ENCODE measurements at places on chromosomes 16 and 17. TPM values are rescaled to one million over a fixed set of nuclear protein-coding genes. Genes with fewer than 3 reads are reported as not detected.
A peak's percentile ranks its signal among the peaks of the same experiment; 100 is the strongest.

DNA sequence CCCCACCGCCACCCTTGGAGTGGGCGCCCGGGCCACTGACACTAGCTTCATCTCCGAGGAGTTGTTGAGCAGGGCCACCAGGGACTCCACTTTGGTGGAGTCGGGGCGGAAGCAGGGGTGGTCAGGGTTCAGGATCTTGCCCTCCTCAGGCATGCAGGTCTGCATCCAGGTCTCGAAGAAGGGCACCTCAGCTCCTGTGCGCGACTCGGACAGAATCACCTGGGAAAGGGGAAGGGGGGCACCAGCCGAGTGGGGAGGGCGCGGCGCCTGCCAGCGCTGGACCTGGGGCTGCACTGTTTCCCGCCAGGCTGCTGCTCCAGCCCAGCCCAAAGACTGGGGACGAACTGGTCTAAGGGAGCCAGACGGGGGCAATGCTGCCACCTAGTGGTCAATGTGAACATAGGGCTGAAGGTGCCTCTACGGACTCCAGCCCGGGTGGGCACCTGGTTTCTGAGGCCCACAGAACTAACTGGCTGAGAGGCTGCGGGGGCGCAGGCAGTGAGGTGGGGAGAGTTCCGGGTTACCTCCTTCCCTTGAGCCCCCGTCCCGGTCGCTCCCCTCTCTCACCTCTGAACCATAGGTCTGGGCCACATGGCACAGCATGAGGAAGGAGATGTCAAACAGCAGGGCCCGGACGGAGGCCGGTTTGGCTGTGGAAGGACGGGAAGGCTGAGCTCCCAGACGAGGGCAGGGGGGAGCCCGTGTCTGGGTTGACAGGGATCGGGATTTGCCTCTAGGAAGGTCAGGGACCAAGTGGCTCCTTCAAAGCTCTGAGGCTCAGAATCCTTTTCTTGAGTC, 11.8 kb downstream of the CSF3 start:
- H3K27ac ChIP-seq = no peak overlapping the region
- H3K4me3 ChIP-seq = no peak overlapping the region
- H3K27me3 ChIP-seq = no peaks in the 10 kb centered on the region
- peaks cover 25% of the 10 kb centered on the region for H3K4me1 ChIP-seq

DNA sequence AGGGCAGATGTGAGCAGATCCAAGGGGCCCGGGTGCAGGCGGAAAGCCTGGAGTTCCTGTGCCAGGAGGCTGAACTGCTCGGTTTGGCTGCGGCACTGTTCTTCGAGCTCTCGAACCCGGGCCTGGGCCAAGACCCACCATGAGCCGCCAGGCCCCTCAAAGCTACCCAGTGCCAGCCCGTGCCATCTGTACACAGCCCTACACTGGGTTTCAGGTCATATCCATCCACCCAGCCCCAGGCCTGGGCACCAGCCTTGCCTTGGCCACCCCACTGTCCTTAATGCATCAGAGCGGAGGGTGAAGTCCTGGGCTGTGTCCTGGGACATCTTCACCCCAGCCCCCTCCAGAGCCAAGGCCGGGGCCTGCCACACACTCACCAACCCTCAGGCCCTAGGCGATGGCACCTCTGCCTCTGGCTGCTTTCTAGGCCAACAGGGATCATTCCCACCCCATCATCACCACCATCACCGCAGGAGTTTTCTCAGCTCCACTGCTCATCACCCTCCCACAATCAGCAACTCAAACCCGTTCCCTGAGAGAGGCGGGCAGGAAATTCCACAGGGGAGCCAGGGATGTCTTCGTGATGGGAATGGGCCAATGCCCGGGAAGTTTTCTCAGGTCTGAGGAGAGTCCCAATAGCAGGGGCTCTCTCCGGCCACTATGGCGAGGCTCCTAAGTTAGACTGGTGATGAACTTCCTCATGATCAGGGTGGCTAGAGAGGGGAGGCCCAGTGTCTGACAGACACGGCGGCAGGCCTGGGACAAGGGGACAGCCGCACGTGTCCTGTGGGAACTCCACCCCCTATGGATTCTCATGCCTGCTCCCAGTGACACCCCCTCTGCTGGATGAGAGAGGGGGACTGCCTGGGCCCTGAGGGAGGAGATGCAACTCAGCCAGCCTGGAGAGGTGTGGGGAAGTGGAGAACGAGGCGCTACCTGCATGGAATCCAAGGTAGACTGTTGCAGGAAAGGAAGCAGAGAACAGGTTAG, 9.1 kb downstream of the TSPOAP1 start:
- H3K27ac ChIP-seq = no peak overlapping the region
- H3K4me3 ChIP-seq = no peak overlapping the region
- DNase-seq = peak; percentile 37
- no peaks in the 10 kb centered on the region for H3K27me3 ChIP-seq
- peaks cover 18% of the 10 kb centered on the region for H3K4me1 ChIP-seq

DNA sequence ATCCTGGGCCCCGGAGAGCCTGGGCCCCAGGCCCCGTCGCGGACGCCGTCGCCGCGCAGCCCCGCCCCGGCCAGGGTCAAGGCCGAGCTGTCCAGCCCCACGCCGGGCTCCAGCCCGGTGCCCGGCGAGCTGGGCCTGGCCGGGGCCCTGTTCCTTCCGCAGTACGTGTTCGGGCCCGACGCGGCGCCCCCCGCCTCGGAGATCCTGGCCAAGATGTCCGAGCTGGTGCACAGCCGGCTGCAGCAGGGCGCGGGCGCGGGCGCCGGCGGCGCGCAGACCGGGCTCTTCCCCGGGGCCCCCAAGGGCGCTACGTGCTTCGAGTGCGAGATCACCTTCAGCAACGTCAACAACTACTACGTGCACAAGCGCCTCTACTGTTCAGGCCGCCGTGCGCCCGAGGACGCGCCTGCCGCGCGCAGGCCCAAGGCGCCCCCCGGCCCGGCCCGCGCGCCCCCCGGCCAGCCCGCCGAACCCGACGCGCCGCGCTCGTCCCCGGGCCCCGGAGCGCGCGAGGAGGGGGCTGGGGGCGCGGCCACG, 36.8 kb upstream of the ZC3H18 start:
- H3K27ac ChIP-seq = no peak overlapping the region
- H3K36me3 ChIP-seq = no peaks in the 10 kb centered on the region
- H3K4me1 ChIP-seq = peaks cover 10% of the 10 kb centered on the region
- DNase-seq = no peak
- no peak overlapping the region for H3K4me3 ChIP-seq

DNA sequence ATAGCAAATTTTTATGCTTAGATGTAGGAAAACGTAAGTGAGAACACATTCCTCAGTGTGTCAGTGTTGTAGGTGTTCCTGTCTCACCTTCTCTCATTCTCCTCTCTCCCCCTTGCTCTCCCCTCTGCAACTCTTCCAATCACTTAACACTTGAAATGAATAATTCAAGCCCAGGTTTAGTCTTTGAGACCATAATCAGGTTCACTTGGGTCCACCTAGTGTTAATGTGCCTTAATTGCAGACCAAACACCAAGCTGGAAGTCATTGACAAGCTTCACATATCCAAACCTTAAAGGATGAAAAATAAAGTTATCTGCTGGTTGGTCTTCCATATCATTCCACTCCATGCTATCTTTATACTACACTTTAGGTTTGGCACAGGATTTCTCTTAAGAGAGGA, 37.0 kb downstream of the STXBP4 start:
- no peak overlapping the region for H3K27ac ChIP-seq
- peak; percentile 1 for DNase-seq
- no peaks in the 10 kb centered on the region for H3K27me3 ChIP-seq
- H3K36me3 ChIP-seq = no peaks in the 10 kb centered on the region
- H3K4me1 ChIP-seq = no peaks in the 10 kb centered on the region

GRCh38 chr16:14310519-14310991, 239.4 kb downstream of the MRTFB start:
- DNase-seq = no peak
- no peak overlapping the region for H3K27ac ChIP-seq
- no peaks in the 10 kb centered on the region for H3K36me3 ChIP-seq
- H3K27me3 ChIP-seq = no peaks in the 10 kb centered on the region
- peaks cover 11% of the 10 kb centered on the region for H3K4me1 ChIP-seq

DNA sequence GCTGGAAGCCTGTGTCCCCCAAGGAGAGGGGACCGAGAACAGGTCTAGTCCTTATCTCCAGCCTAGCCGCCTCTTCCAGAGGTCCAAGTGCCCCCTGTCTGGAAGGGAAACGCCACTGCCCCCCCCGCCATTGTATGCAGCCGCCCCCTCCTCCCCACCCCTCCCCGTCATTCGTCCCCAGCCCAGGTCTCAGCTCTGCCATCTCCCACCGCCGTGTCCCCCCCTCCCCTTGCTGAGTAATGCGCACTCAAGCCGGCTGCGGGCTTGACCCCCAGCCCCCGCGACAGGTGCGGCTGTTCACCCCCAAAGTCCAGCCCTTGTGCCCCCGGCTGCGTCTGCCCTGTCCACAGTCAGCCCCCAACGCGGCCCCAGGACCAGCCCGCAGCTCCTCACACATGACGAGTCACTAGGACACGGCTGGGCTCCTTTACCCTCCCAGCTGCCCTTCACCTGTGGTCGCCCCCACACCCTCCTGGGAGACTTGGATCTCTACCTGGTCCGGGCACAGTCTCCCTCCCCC, 622 bp downstream of the GPRC5B start:
- no peaks in the 10 kb centered on the region for H3K36me3 ChIP-seq
- H3K27me3 ChIP-seq = peaks cover 12% of the 10 kb centered on the region
- no peak overlapping the region for H3K27ac ChIP-seq
- peaks cover 24% of the 10 kb centered on the region for H3K4me1 ChIP-seq
- H3K4me3 ChIP-seq = no peak overlapping the region

DNA sequence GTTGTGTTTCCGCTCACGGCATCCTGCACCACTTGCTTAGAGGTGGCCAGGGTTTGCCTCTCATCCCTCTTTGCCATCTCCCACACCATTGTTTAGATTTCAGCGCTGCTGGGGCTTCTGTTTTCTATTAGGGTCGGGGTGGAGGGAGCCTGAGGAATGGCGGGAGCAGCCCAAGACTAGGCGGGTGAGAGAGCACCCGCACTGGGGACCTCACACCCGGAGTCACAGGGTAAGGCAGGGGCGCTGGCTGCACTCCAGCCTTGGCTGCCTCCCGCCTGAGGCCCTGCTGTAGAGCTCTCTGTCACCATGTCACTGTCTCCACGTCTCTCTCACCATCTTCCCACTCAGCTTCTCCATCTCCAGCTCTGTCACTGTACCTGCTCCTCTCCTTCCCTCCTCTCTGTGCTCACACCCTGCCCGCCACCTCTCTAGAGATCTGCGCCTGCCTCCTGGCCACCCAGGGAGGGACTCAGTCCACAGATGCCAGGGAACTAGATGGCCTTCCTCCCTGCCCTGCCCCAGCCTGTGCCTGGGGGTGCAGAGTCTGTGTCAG, 32.8 kb upstream of the ABCC3 start:
- no peaks in the 10 kb centered on the region for H3K4me1 ChIP-seq
- H3K27ac ChIP-seq = no peak overlapping the region
- DNase-seq = no peak
- no peaks in the 10 kb centered on the region for H3K27me3 ChIP-seq

GRCh38 chr16:4391631-4392381, 20.2 kb downstream of the VASN start:
- H3K27ac ChIP-seq = no peak overlapping the region
- no peaks in the 10 kb centered on the region for H3K4me1 ChIP-seq
- no peak for DNase-seq
- peaks cover 77% of the 10 kb centered on the region for H3K36me3 ChIP-seq
- H3K27me3 ChIP-seq = no peaks in the 10 kb centered on the region

GRCh38 chr17:15657868-15658267, 26.2 kb downstream of the TRIM16 start:
- H3K4me1 ChIP-seq = no peaks in the 10 kb centered on the region
- H3K27ac ChIP-seq = no peak overlapping the region
- no peaks in the 10 kb centered on the region for H3K36me3 ChIP-seq
- no peaks in the 10 kb centered on the region for H3K27me3 ChIP-seq

- no peak overlapping the region for H3K27ac ChIP-seq
- DNase-seq = no peak
- H3K27me3 ChIP-seq = no peaks in the 10 kb centered on the region
- H3K4me3 ChIP-seq = no peak overlapping the region
Measured at GRCh38 chr17:79622122-79622601, 11.3 kb upstream of the RBFOX3 start.

DNA sequence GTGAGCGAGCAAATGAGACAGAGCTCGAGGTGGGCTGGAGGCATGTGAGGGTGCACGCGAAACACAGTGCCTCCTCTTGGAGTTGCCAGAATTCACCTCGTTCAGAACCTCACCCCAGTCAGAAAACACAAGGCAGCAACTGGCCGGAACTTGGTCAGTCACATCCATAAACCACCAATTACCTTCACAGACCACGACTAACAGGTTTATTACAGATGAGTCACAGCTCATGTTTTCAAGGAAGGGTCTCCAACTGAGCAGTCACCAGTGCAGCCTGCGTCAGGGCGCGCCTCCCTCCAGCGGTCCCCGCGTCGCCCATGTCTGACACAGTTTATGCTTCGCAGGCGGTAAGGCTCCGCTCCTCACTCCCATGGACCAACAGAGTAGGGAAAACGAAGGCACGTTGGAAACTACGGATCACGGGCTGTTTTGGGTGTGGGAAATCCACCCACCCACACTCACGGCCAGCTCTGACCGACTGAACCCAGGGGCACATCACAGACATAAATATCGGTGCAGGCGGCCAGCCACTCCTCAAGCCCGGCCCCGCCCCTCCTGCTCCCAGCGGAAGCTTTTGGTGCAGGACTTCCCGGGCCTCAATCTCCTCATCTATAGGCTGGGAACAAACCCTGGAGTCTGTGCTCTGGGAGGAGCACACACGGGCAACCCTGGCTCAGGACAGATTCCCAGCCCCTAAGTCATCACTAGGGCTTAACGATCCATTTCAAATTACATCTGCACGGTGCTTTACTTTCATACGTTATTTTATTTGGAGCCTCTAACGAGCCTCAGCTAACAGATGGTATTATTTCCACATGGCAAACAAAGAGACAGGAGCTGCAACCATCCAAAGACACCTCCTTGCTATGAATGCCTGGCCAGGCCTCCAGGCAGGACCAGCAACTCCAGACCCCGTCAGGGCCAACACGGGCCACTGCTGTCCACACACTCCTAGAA, 126.3 kb downstream of the ZNF778 start:
- H3K27me3 ChIP-seq = no peaks in the 10 kb centered on the region
- H3K4me1 ChIP-seq = peaks cover 90% of the 10 kb centered on the region
- H3K4me3 ChIP-seq = no peak overlapping the region
- no peak overlapping the region for H3K27ac ChIP-seq

GRCh38 chr17:28142305-28142704, 99.8 kb downstream of the NLK start:
- H3K27ac ChIP-seq = no peak overlapping the region
- no peak for DNase-seq
- H3K4me3 ChIP-seq = no peak overlapping the region
- H3K4me1 ChIP-seq = no peaks in the 10 kb centered on the region

- no peaks in the 10 kb centered on the region for H3K27me3 ChIP-seq
- no peak for DNase-seq
- H3K4me3 ChIP-seq = no peak overlapping the region
- no peak overlapping the region for H3K27ac ChIP-seq
Measured at GRCh38 chr17:7803981-7804380, 30.0 kb upstream of the KDM6B start.

- H3K36me3 ChIP-seq = no peaks in the 10 kb centered on the region
- no peaks in the 10 kb centered on the region for H3K27me3 ChIP-seq
- H3K4me1 ChIP-seq = no peaks in the 10 kb centered on the region
- DNase-seq = no peak
Measured at GRCh38 chr17:72754513-72754912, 338.0 kb downstream of the SLC39A11 start.

Gene MYO15A
- 1.6 TPM for total RNA-seq

Gene CSH1
- total RNA-seq = not detected

Gene USP43
- 0.22 TPM for total RNA-seq

Gene ZNF263
- 44.0 TPM for total RNA-seq
